K562 (cell line): ENCODE measurements at places on chromosomes 7 and 10. TPM values are rescaled to one million over a fixed set of nuclear protein-coding genes. Genes with fewer than 3 reads are reported as not detected.

The AGMO gene
- 0.36 and 0.60 TPM in 2 replicates for total RNA-seq

The ST8SIA6 gene
- 5.0 and 6.6 TPM in 2 replicates for total RNA-seq

The CASD1 gene
- 3.4 and 5.0 TPM in 2 replicates for total RNA-seq

The CABCOCO1 gene
- total RNA-seq = not detected in 2 replicates

The MKX gene
- total RNA-seq = 0.07 TPM in 1 of 2 replicates, not detected in the other

The TBATA gene
- not detected in 2 replicates for total RNA-seq

The KEL gene
- total RNA-seq = 28.7 and 34.3 TPM in 2 replicates

The HTR5A gene
- not detected in 2 replicates for total RNA-seq

The CDCA7L gene
- 3.1 and 3.8 TPM in 2 replicates for total RNA-seq

The CCDC172 gene
- total RNA-seq = not detected in 2 replicates

The FAM131B gene
- 0.04 TPM in 2 replicates for total RNA-seq

The SLC26A5 gene
- not detected in 2 replicates for total RNA-seq

The LIPK gene
- total RNA-seq = not detected in 2 replicates

The CCNY gene
- total RNA-seq = 69.2 and 76.9 TPM in 2 replicates

The DEPP1 gene
- total RNA-seq = 0.34 and 0.40 TPM in 2 replicates

The FAM25A gene
- not detected in 2 replicates for total RNA-seq

The STEAP2 gene
- total RNA-seq = 0.02 and 0.04 TPM in 2 replicates

The ZNF25 gene
- total RNA-seq = 1.2 and 1.6 TPM in 2 replicates

The MDH2 gene
- 671 and 701 TPM in 2 replicates for total RNA-seq

The AUTS2 gene
- total RNA-seq = 0.25 and 0.58 TPM in 2 replicates
